Hindlimb muscle (tissue), 1 donor: ENCODE measurements at places on chromosomes 12 and 14.

- DNase-seq, result no peak
Measured at GRCh38 chr14:100076133-100076532, 10.9 kb downstream of the EVL start.

GRCh38 chr14:105528586-105529318, 2.4 kb downstream of the TMEM121 start:
- DNase-seq, result no peak

- no peak for DNase-seq
Measured at GRCh38 chr12:76307083-76307482, 41.1 kb downstream of the BBS10 start.

DNA sequence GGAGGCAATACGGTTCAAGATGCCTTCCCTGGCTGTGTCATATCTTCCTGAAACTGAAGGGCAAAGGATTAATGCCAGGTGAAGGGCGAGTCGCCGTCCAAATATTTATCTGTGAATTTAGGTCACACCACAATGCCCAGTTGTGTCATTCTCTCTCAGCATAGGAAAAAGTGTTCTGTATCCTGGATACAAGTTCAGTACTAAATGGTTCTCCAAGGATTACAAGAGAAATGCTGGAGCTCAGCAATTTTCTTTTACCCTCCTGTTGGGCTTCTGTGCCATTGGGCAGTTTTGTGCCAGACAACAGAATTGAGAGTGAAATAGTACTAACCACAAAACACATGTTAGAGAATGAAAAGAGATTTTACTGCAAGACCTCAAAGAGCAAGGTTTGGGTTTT, 493.9 kb downstream of the EGLN3 start:
- no peak for DNase-seq

GRCh38 chr12:57170408-57170807, 23.0 kb upstream of the LRP1-AS start:
- DNase-seq, result no peak

- no peak for DNase-seq
Measured at GRCh38 chr12:122126713-122127597, 47.1 kb downstream of the IL31 start.

DNA sequence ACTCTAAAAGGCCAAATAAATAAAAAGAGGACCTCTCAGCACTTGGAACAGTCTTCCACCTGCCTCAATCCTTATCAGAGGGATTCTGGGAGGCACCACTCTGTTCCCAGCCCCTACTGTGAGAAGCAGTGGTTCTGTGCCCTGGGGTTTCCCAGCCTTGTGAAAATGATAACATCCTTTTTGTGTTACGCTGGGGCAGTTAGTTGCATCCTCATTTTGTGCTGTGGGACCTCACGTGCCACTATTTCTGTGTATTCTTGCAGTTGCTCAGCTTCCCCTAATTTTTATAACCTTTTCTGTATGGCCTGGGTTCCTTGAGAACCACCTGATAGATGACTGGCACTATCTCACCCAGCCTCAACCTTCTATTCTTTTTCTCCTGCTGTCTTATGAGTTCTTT, 10.8 kb upstream of the CMA1 start:
- no peak for DNase-seq

- no peak for DNase-seq
Measured at GRCh38 chr14:104342435-104343293, 204.3 kb downstream of the KIF26A start.

DNA sequence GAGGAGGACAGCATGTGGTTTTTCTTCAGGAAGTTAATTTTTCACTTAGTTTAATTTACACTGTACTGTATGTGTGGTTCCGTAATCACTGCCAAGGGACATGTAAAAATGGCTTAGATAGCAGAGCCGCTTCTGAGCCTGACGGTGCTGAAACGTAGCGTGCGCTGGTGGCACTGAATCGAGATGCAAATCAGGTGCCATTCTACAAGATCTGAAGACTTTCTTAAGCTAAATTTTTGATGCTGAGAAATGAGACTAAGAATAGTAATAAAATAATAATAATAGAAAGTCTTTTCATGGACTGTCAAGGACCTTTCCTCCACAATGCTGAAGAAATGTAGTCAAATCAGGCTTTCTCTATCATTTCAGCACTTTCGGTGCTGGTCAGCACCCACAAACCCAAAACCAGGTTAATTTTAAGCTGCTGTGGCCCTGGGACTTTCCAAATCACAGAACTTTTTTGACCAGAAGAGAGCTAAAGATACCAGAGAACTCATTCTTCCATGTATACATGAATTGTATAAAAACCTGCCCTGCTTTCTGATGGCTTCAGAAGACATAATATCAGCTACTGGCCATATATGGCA, 183.3 kb upstream of the LMO3 start:
- no peak for DNase-seq

GRCh38 chr14:94158239-94158883, 15.8 kb upstream of the PPP4R4 start:
- DNase-seq, result no peak

GRCh38 chr12:2672863-2673262, 121.9 kb upstream of the FKBP4 start:
- DNase-seq, result no peak

DNA sequence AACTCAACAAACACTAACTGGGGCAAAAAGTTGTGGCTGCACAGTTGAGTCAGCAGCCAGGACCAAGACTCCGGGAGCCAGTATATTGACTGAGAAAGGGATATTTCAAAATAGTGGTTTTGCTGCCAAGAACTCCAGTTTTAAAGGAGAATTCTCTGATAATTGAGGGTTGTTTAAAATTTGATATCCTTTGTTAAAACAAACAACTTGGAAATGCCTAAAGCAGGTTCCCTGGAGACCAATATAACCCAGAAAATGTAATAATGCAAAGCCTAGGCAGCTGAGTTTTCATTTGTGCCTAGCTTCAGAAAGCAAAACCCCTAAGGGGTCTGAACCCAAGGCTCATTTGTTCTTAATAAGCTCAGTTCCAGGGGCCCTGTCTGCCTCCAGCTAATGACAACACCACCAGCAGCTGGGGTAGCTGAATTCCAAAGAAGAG, 311.7 kb upstream of the CCDC196 start:
- peak; percentile 7 for DNase-seq

- DNase-seq, result no peak
Measured at GRCh38 chr14:45810152-45810872, 557.3 kb upstream of the MIS18BP1 start.

DNA sequence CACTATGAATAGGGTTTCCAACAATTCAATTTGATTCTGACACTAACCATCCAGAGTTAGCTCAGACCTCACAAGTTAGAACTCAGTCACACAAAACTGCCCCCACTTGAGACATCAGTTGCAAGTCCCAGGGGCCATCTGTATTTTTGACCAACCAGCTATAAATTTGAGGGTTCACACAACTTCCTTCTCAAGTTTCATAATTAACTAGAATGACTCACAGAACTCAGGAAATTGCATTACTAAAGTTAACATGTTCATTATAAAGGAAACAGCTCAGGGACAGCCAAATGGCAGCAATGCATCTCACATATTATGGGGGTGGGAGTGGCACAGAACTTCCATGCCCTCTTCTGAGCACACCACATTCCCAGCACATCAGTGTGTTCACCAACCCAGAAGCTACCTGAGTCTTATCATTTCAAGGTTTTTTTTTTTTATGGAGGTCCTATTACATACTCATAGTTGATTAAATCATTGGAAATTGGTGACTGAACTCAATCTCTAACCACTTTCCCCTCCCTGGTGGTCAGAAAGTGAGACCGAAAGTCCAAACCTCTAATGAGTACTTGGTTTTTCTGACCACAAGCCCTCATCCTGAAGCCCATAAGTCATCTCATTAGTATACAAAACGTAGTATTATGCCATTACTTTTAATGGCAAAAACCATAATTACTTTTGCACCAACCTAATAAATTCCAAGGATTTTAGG, 1721.5 kb upstream of the SEL1L start:
- no peak for DNase-seq

DNA sequence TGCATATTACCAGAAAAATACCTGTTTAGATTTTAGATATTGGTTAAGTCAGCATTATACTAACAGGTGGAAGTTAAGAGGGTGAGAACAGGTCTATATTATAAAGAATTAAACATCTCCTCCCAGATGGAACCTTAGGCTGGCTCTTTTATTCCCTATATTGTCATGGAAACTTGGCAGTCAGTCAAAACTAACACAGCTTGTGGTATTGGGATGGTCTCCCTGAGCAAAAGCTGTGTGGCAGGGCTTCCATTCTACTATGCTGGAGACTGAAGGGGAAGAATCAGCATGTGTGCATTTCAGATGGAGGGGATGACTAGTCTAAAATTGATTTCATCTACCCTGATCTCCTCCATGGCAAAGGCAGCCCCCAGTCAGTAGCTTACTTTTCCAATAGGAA, 66.7 kb downstream of the SMOC1 start:
- no peak for DNase-seq

DNA sequence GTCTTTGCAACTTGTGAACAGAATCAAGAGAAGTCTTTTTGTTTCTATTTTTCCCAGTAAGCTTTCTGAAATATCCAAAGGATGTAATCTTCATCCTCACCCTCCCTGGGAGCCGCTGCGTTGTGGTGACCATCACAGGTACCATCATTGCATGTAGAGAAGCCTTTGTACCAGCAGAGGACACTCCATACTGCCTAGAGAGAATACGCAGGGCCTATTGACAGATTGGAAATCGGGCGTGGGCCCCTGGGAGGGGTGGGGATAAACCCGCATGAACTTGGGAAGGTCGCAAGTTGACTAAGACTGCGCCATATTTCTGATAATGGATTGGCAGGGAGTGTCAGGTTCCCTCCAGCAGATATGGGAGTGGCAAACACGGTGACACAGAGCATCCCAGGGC, 12.7 kb downstream of the KRT1 start:
- no peak for DNase-seq

DNA sequence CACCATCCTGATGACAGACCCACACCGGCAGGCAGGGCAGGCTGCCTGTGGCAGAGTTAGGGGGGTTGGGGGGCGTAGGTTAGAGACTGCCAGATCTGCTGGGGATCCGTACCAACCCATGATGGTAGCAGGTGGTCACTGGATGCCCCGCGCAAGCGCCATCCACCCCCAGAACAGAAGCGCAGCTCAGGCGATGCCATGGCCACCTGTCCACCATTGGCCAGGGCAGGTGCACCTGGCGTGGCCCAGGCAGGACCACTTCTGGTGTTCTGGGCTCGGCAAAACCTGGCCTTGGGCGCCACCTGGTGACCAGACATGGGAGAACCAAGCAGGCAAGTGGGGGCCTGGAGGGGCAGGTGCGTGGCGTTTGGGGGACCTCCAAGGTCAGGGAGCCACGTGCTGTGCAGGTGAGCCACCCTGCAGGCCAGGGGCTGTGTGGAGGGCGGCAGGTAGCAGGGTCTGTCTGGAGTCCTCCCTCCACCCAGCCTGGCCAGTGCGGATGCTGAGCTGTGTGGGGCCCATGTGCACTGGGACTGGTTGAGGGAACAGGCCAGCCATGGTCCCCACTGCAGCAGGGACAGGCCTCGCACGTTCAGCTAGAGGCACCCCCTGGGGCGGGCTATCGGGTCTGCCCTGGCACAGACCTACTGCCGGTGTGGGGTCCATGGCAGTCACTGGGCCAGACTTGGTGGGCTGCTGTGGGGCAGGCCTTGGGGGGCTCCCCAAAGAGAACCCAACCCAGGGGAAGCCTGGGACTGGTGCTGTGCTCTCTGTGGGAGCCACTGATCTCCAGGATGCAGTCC, 15.6 kb downstream of the BAG5 start:
- peak; percentile 62 for DNase-seq

DNA sequence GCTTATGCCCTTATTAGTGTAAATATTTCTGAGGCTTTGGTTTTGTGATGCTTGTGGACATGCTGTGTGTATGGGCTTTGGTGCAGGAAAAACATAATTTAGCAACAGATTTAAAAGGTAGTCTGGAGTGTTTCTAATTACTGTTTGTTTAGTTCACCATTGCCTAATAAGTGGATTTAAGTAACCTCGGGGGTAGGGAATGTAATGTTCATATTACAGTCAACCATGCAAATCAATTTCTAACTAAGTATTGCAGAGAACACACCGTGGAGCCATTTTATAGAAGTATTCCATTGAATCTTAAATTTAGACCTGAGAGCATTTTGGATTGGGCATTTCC, 53.5 kb downstream of the ANO6 start:
- no peak for DNase-seq

- DNase-seq, result no peak
Measured at GRCh38 chr12:107912421-107913004, 138.0 kb downstream of the ASCL4 start.

- no peak for DNase-seq
Measured at GRCh38 chr12:68138480-68138879, 21.1 kb downstream of the IFNG start.

GRCh38 chr12:132624186-132624855, 5.7 kb downstream of the P2RX2 start:
- no peak for DNase-seq

DNA sequence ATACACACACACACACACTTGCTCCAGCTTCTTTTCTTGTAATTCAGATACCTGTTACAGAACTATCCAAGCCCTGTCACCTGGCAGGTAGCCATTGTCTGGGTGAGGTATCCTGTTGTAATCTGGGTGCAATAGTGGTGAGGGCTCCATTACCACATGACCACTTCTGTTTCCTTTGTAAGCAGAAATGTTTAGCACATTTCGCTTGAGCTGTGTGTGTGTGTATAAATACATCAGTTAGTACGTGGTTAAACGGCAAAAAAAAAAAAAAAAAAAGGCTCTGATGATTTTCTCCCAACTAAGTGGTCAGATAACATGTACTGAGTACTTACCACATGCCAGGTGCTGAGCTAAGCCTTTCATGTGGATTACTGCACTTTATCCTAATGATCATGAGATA, 129.3 kb upstream of the SSTR1 start:
- DNase-seq, result no peak
